ENCODE measurements at places on chromosomes 6 and 20. TPM values are rescaled to one million over a fixed set of nuclear protein-coding genes. Genes with fewer than 3 reads are reported as not detected.

The RNF39 gene
- polyA plus RNA-seq, result 0.15 TPM

The SLC22A2 gene
- not detected for polyA plus RNA-seq

- no peak for DNase-seq
These were observed 119.5 kb downstream of the SCAF8 start for GRCh38 chr6:154852687-154853086.

DNA sequence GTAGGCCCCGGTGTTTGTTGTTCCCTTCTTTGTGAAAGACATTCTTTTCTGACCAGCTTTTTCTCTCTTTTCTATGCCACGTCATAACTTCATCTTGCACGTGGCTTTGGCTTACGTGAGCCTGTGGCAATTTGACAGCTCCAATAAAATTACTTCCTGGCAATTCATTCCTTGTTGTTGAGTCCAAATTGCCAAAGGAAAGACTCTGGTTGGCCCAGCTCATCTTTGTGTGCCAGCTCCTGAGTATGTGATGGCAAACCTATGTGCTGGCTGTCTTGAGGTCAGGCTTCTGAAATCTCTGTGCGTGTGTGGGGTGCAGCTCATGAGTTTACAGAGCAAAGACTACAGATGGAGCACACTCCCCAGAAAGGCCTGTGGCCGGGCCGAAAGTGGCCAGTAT lies 272.5 kb upstream of the SGK1 start:
- no peak for DNase-seq

DNA sequence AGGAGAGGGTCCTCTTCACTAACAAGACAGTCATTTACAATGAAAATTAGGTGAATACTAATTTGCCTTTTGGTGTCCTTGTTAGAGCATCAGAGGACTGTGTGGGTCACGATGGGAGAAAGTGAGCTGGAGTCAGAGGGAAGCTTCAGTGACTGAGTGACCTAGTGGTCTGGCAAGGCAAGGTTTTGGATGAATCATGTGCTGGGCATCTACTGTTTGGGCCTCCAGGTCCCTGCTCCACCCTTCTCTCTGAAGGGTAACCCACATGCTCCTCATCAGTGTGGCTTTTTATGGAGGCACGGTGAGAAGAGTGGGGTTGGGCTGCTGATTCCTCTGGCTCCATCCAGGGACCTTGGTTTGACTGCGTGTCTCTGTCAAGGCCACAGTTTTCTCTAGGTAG lies 60.5 kb upstream of the EXOC2 start:
- DNase-seq, result no peak

The UTRN gene
- polyA plus RNA-seq, result 76.5 TPM

The SNAP25 gene
- not detected for polyA plus RNA-seq

The SMAP1 gene
- 13.0 TPM for polyA plus RNA-seq

The ERVFRD-1 gene
- not detected for polyA plus RNA-seq

The WFDC12 gene
- polyA plus RNA-seq, result not detected

DNA sequence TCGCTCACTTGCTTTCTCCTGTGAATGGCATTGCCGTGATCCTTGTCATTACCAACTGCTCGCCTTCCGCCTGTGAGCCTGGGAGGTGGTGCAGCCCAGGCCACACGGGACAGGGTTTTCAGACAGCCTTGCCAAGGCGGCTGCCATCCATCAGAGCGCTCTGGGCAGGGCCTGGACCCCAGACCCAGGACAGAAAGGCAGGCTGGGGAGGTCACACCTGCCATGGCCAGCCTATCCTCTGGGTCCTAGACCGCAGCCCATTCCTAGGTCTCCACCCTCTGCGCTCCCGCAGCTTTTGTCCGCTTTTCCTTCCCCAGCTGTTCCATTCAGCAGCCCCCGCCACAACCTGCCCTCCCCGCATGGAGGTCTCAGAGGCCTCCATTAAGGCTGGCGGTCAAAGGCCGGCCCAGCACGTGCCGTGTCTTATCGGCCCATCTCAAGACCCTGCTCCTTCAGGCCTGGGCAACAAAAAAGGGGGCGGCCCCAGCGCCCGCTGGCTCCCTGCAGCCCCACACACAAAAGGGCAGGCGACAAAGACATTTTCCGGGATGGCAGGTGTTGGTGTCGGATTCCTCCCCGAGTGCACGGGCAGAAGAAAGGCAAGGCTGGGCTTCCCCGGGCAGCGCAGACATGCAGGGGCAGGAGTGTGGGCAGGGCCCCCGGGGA lies 28.1 kb downstream of the INSM1 start:
- no peak for DNase-seq

DNA sequence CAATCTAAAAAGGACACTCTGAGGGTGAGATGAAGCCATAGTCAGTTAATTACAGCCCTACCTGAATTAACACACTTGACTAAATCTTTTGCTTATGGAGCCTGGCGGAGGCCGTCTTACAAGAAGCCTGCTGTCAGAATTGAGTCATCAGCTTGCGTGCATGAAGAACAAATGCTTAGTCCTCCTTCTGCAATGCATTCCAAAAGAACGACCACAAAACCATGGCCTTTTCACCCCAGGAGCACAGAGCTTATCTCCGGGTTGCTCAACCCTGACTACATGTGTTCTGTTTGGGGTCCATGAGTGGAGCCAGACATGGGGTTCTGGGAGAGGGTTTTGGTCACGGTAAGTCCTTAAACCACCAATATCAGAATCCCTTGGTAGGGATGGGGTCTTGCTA lies 318.1 kb downstream of the CLIC5 start:
- no peak for DNase-seq

- no peak for DNase-seq
These were observed 254.7 kb downstream of the SMOC2 start for GRCh38 chr6:168695701-168696100.

The TFAP2A gene
- polyA plus RNA-seq, result not detected

- DNase-seq, result no peak
These were observed 1.4 kb upstream of the RALY start for GRCh38 chr20:33992145-33992922.

All from naive B cell (primary cell).